ENCODE measurements at places on chromosomes 3 and 15. TPM values are rescaled to one million over a fixed set of nuclear protein-coding genes. Genes with fewer than 3 reads are reported as not detected.

The DAZL gene
- not detected for total RNA-seq

The BSN gene
- 3.9 TPM for total RNA-seq

The CLRN1 gene
- total RNA-seq = 27.8 TPM

The ITPR1 gene
- total RNA-seq = 82.2 TPM

DNA sequence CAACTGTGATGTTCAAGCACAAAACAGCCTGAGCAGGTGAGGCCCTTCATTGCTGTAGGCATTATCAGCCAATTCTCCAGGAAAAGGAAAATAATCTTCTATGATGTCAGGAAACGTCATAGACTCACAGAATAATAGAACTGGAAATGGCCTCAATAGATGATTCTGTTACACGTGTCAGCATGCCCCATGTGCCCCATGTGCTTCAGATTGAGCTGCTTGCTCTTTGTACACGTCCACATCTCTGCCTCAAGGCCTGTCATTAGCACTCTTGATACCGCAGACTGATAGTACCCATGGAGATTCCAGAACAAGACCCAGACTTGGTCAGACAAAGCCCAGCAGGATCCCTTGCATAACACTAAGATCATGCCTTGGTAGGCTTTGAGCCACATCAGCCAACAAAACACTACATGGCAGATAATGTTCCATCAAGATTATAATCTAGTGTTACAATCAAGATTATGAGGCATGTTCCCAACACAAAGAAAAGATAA is 95.9 kb downstream of the MEIS2 start:
- H3K36me3 ChIP-seq = no peaks in the 10 kb centered on the region
- no peak overlapping the region for H3K27ac ChIP-seq
- H3K27me3 ChIP-seq = no peaks in the 10 kb centered on the region
- no peak overlapping the region for H3K4me3 ChIP-seq
- DNase-seq = no peak

DNA sequence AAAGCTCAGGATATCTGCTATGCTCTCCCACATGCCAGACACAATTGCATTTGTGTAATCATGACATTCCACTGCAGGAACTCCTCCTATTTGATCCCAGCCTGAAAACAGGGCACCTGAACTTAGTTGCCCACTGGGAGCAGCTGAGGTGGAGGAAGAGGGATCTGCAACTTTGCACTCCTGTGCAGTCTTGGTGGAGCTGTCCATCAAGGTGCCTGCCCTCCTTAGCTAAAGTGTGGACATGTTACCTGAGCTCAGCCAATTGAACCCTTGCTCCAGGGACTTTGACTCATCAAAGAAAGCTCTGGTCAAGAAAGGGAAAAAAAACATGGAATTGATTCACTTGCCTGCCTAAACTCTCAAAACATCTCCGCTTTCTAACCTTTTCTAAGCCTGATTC is 33.3 kb upstream of the TUBGCP5 start:
- H3K4me3 ChIP-seq = no peak overlapping the region
- no peaks in the 10 kb centered on the region for H3K36me3 ChIP-seq
- H3K27me3 ChIP-seq = no peaks in the 10 kb centered on the region
- DNase-seq = no peak
- no peak overlapping the region for H3K27ac ChIP-seq
- H3K4me1 ChIP-seq = no peaks in the 10 kb centered on the region

GRCh38 chr15:77840991-77841775 is 208.5 kb upstream of the LINGO1 start:
- no peaks in the 10 kb centered on the region for H3K4me1 ChIP-seq
- H3K36me3 ChIP-seq = no peaks in the 10 kb centered on the region
- DNase-seq = no peak
- H3K27me3 ChIP-seq = no peaks in the 10 kb centered on the region

DNA sequence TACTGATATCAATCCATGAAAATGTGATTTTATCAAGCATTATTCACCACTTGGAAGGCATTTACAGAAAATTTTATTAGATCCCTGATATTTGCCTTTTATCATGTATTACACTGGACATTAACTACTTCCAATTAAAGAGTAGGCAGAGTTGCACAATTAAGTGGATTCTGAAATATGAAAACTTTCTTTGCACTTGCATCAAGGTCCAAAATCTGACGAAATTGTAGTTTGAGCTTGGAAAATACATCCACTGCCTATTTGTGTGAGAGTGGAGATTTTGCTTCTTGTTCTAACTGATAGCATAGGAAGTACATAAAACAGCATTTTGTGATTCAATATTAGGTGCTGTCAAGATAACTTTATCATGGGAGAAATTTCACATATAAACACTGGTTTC is 49.6 kb upstream of the SLC12A8 start:
- no peak overlapping the region for H3K4me3 ChIP-seq
- H3K36me3 ChIP-seq = no peaks in the 10 kb centered on the region
- H3K27ac ChIP-seq = no peak overlapping the region
- DNase-seq = no peak
- no peaks in the 10 kb centered on the region for H3K27me3 ChIP-seq

DNA sequence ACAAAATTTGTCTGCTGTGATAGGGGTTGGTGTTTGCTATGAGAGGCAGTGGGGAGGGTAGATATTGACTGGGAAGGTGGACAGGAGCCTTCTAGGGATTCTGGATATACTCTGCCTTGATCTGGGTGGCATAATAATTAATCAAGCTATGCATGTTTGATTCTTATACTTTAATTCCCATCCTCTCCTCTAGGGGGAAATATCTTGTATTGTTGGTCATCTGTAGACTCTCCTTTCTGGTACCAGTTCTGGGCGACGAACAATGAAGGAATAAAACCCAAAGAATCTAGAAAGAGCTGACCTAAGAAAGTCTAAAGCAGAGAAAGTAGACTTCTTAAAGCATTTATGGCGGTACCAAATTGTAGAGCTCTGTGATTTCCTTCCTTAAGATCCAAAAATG is 198.2 kb upstream of the STRIT1 start:
- H3K27me3 ChIP-seq = no peaks in the 10 kb centered on the region
- no peaks in the 10 kb centered on the region for H3K4me1 ChIP-seq
- no peak overlapping the region for H3K4me3 ChIP-seq
- H3K27ac ChIP-seq = no peak overlapping the region
- DNase-seq = no peak
- no peaks in the 10 kb centered on the region for H3K36me3 ChIP-seq

GRCh38 chr15:88091444-88092016 is 165.0 kb downstream of the NTRK3 start:
- H3K4me3 ChIP-seq = no peak overlapping the region
- no peaks in the 10 kb centered on the region for H3K4me1 ChIP-seq
- no peaks in the 10 kb centered on the region for H3K27me3 ChIP-seq
- no peaks in the 10 kb centered on the region for H3K36me3 ChIP-seq

All from adrenal gland (tissue), 19 donors.